Thoracic aorta (tissue), 2 donors: ENCODE measurements at places on chromosomes 3 and 15.

GRCh38 chr3:51382947-51383578 is 2.0 kb upstream of the MANF start:
- peaks cover 4% of the 10 kb centered on the region for H3K36me3 ChIP-seq
- H3K27ac ChIP-seq, result no peak overlapping the region
- DNase-seq, result no peak
- no peaks in the 10 kb centered on the region for H3K27me3 ChIP-seq

DNA sequence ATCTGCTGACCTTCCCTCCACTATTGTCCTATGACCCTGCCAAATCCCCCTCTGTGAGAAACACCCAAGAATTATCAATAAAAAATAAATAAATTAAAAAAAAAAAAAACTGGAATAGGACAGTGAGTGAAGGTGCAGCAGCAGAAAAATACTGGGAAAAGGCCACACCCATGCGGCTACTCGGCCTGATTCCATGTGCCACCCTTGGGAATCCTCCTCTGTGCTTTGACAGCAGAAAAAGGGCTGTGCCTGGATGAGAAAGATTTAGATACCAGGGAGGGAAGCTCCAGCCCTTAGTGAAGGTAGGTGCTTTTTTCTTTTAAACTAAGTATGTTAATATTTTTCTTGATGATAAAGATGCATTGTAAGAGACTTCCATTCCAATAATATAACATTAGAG is 107.8 kb downstream of the CTNNB1 start:
- no peaks in the 10 kb centered on the region for H3K4me1 ChIP-seq
- H3K36me3 ChIP-seq, result no peaks in the 10 kb centered on the region
- no peaks in the 10 kb centered on the region for H3K27me3 ChIP-seq
- DNase-seq, result no peak

- no peak overlapping the region for H3K27ac ChIP-seq
- H3K36me3 ChIP-seq, result no peaks in the 10 kb centered on the region
- no peak overlapping the region for H3K4me3 ChIP-seq
- peaks cover 14% of the 10 kb centered on the region for H3K4me1 ChIP-seq
These were observed 23.8 kb upstream of the GPR171 start for GRCh38 chr3:151226825-151227224.

- H3K36me3 ChIP-seq, result no peaks in the 10 kb centered on the region
- H3K4me1 ChIP-seq, result no peaks in the 10 kb centered on the region
- H3K4me3 ChIP-seq, result no peak overlapping the region
These were observed 112.2 kb downstream of the FBLN2 start for GRCh38 chr3:13661121-13661520.

DNA sequence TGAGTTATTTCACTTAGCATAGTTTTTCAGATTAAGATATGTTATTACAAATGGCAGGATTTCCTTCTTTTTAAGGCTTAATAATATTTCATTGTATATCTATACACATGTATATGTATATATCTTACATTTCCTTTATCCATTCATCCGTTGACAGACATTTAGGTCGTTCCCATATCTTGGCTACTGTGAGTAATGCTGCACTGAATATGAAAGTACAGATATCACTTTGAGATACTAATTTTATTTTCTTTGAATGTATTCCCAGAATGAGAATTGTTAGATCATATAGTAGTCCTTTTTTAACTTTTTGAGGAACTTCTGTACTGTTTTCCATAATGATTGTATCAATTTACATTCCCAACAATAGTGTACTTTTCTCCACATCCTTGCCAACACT is 270.4 kb downstream of the NAALADL2 start:
- H3K27me3 ChIP-seq, result no peaks in the 10 kb centered on the region
- H3K27ac ChIP-seq, result no peak overlapping the region
- H3K36me3 ChIP-seq, result no peaks in the 10 kb centered on the region
- no peak for DNase-seq

DNA sequence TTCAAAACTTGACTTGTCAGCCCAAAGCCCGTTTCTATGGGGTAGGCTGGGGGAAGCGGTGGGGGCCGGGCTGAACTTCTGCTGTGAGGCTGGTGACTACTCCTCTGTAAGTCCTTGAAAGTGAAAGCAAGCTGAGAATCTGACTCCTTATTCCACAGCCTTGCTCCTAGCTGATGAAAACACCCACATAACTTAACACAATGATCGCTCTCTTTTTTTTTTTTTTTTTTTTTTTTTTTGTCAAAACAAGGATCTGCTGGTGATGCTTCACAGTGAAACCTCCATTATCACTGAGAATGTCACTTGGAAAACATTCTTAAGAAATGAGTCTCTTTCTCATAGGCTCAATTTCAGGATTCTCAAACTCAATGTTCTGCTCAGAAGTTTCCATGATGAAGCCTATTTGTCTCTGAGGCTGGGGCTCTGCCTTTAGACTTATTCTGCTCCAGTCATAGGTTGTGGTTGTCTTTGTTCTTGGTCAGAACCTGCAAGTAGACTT is 31.4 kb upstream of the TKT start:
- peaks cover 22% of the 10 kb centered on the region for H3K36me3 ChIP-seq
- no peak overlapping the region for H3K4me3 ChIP-seq
- DNase-seq, result no peak
- no peaks in the 10 kb centered on the region for H3K4me1 ChIP-seq

- no peak for DNase-seq
- H3K4me3 ChIP-seq, result no peak overlapping the region
- no peak overlapping the region for H3K27ac ChIP-seq
- no peaks in the 10 kb centered on the region for H3K36me3 ChIP-seq
- no peaks in the 10 kb centered on the region for H3K27me3 ChIP-seq
- peaks cover 6% of the 10 kb centered on the region for H3K4me1 ChIP-seq
These were observed 9.2 kb downstream of the EIF3J start for GRCh38 chr15:44545913-44546802.

- H3K36me3 ChIP-seq, result no peaks in the 10 kb centered on the region
- peaks cover 36% of the 10 kb centered on the region for H3K4me1 ChIP-seq
- no peak overlapping the region for H3K4me3 ChIP-seq
These were observed 230.3 kb upstream of the TLE3 start for GRCh38 chr15:70327856-70328678.

GRCh38 chr3:172103724-172104123 is 64.3 kb downstream of the FNDC3B start:
- DNase-seq, result no peak
- H3K4me3 ChIP-seq, result peak overlapping the region; percentile 34
- no peaks in the 10 kb centered on the region for H3K27me3 ChIP-seq
- H3K4me1 ChIP-seq, result peaks cover 58% of the 10 kb centered on the region
- peak overlapping the region; percentile 68 for H3K27ac ChIP-seq
- no peaks in the 10 kb centered on the region for H3K36me3 ChIP-seq
